ENCODE measurements at places on chromosomes 1 and 21. TPM values are rescaled to one million over a fixed set of nuclear protein-coding genes. Genes with fewer than 3 reads are reported as not detected.

DNA sequence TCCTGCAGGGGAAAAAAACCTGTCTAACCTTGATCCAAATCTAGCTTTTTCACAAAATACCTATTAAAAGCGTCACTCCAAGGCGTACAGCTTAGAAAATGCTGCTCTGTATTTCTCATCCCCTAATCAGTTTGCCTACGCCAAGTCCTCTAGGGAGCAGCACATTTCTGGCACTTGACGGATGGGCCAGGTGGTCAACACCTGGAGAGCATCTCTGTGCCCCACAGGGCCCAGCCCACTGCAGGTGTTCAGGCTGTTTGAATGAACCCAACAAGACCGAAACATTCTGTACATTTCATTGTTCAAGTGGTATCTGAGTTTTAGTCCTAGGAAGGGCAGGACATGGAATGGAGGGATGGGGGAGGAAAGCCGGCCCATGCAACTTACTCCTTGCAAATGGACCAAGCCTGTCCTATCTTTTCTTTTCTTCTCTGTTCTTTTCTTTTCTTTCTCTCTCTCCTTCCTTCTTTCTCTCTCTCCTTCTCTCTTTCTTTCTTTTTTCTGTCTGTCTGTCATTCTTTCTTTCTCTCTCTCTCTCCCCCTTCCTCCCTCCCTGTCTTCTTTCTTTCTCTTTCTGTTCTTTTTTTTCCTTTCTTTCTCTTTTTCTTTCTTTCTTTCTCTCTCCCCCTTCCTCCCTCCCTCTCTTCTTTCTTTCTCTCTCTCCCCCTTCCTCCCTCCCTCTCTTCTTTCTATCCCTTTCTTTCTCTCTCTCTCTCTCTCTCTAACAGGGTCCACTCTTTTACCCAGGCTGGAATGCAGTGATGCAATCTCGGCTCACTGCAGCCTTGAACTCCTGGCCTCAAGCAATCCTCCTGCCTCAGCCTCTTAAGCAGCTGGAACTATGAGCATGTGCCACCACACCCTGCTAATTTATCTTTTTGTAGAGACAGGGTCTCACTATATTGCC, 29.1 kb downstream of the IGFN1 start:
- H3K4me1 ChIP-seq: peaks cover 4% of the 10 kb centered on the region
- H3K27me3 ChIP-seq: no peaks in the 10 kb centered on the region
- no peak overlapping the region for H3K4me3 ChIP-seq
- no peak for DNase-seq

DNA sequence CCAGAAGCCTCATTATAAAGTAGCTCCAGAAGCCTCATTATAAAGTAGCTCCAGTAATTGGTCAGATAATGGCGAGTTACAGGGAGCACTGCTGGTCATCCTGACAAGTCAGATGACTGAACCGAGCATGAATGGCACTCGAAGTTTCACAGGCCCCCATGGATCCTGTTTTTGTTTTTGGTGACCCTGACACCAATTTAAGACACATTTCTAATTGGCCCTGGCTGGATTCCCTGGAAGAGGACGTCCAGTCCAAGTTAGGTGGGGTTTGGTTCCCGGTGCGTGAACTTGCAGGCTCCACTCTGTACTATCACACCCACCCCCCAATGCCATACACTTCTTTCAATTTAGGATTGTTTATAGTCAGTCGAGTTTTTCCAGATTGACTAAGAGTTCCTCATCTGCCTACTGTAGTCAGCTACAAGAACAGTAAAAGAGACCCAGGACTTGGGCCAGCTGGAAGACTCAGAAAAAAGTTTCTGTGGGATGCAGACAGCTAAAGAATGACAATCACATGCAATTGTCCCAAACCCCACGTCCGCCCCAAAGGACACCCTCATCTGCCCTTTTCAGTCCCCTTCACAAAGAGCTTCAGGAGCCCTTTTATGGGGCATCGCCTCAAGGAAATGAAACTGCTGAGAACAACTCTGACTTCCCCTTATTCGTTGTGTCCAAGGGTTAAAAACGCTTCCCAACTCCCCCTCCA, 2.7 kb downstream of the DHRS3 start:
- H3K27ac ChIP-seq: peak overlapping the region; percentile 96
- H3K27me3 ChIP-seq: no peaks in the 10 kb centered on the region
- peak overlapping the region; percentile 89 for H3K4me3 ChIP-seq
- no peak for DNase-seq
- H3K36me3 ChIP-seq: peaks cover 6% of the 10 kb centered on the region

PATJ gene
- total RNA-seq: 31.6 TPM

GRCh38 chr1:87592156-87592555, 263.5 kb downstream of the LMO4 start:
- H3K4me3 ChIP-seq: no peak overlapping the region
- no peak overlapping the region for H3K27ac ChIP-seq
- H3K27me3 ChIP-seq: no peaks in the 10 kb centered on the region
- DNase-seq: no peak
- H3K4me1 ChIP-seq: no peaks in the 10 kb centered on the region

DNA sequence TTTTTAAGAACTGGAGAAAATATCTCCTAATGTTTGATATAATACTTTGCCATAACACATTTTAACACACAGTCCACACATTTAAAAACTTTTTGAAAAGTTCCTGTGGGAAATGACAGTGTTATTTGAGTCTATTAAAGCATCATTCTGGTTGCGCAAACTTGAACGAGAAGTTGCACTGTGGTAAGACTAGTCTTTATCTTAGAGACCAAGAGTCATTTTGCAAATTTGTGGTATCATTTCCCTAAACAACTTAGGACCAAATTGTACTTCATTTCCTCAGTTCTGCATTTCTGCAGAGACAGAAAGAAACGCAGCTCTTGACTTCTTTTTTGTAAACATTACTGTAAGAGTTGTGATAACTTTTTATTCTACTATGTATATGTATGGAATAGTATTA, at the start of gene RGS18:
Gene RGS18, plus strand, starts transcription at position 282 of the 400 bp plus-strand sequence. CDS start 176 bp downstream, outside the sequence.
- H3K4me1 ChIP-seq: no peaks in the 10 kb centered on the region
- H3K36me3 ChIP-seq: no peaks in the 10 kb centered on the region
- H3K4me3 ChIP-seq: no peak within 1 kb of the TSS
- H3K27me3 ChIP-seq: no peaks in the 10 kb centered on the region

- no peak overlapping the region for H3K27ac ChIP-seq
- no peak for DNase-seq
- no peak overlapping the region for H3K4me3 ChIP-seq
- H3K27me3 ChIP-seq: no peaks in the 10 kb centered on the region
Measured at GRCh38 chr1:59635097-59635496, 179.7 kb upstream of the HOOK1 start.

GRCh38 chr1:56200442-56200841, 378.9 kb downstream of the PLPP3 start:
- no peak for DNase-seq
- H3K36me3 ChIP-seq: no peaks in the 10 kb centered on the region
- H3K27me3 ChIP-seq: no peaks in the 10 kb centered on the region
- H3K27ac ChIP-seq: no peak overlapping the region
- H3K4me3 ChIP-seq: no peak overlapping the region
- no peaks in the 10 kb centered on the region for H3K4me1 ChIP-seq

DNA sequence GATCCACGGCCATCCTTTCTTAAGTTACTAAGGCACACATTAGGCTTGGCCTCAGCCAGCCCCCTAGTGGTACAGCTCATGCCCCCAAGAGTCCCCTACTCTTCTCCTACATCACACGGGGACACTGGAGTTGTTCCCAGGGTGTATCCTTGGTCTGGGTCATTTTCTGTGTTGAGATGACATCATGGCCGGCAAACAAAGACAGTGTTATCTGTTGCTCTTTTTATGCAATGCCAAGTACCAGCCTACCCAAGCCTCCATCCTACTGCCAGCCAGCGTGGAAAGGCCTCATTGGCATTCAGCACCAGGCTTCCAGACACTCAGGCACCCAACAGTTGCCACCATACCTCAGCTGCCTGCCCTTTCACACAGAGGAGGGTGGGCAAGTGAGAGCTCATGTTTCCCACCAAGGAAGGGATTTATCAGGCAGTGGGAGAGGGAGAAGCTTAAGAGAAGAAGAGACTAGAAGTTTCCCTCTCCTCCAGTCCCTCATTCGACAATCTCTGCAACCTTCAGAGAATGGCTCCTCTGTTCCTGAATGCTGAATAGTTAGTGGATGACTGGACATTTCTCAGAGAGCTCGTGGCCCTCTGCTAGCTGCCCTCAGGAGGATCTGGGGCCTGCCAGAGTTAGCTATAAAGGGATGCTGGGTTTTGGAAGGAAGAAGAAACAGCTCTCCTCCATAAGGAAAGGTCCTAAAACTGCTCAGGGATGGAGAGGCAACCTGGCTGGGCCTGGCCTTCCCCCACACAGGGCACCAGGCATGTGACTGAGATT, 17.7 kb downstream of the CBR1 start:
- no peak overlapping the region for H3K27ac ChIP-seq
- H3K4me3 ChIP-seq: no peak overlapping the region
- DNase-seq: no peak
- H3K4me1 ChIP-seq: no peaks in the 10 kb centered on the region

GRCh38 chr1:95086949-95087533, 14.3 kb upstream of the ALG14 start:
- no peak overlapping the region for H3K4me3 ChIP-seq
- no peaks in the 10 kb centered on the region for H3K36me3 ChIP-seq
- H3K27me3 ChIP-seq: no peaks in the 10 kb centered on the region
- H3K4me1 ChIP-seq: peaks cover 34% of the 10 kb centered on the region
- peak overlapping the region; percentile 94 for H3K27ac ChIP-seq

LCE1D gene
- total RNA-seq: not detected

DNA sequence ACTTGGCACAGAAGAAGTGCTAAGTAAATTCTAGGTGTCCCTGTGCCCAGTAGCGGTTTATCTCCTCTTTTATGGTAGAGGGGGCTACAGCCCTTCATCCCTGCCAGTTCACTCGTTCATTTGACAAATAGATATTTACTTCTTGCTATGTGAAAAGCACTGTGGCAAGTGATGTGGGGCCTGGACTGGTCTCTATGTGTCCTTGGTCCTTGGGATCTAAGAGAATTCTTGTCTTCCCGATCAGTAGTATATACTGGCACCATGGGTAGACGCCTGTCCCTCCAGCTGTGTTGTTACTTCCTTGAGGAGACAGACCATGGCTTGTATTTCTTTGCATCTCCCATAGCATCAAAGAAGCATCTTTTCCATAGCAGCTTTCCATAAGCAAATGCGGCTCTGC, 29.7 kb downstream of the EIF2D start:
- no peak overlapping the region for H3K4me3 ChIP-seq
- no peaks in the 10 kb centered on the region for H3K36me3 ChIP-seq
- no peak overlapping the region for H3K27ac ChIP-seq
- H3K4me1 ChIP-seq: no peaks in the 10 kb centered on the region
- no peak for DNase-seq

GRCh38 chr1:86705665-86705985, 1.2 kb downstream of the SH3GLB1 start:
- H3K4me3 ChIP-seq: peak overlapping the region; percentile 82
- peak overlapping the region; percentile 95 for H3K27ac ChIP-seq
- no peaks in the 10 kb centered on the region for H3K27me3 ChIP-seq
- no peaks in the 10 kb centered on the region for H3K36me3 ChIP-seq
- DNase-seq: no peak
- peaks cover 10% of the 10 kb centered on the region for H3K4me1 ChIP-seq

AMY1A gene
- total RNA-seq: not detected

F5 gene
- 0.50 TPM for total RNA-seq

- H3K4me3 ChIP-seq: no peak overlapping the region
- H3K36me3 ChIP-seq: peaks cover 3% of the 10 kb centered on the region
- no peak for DNase-seq
- no peaks in the 10 kb centered on the region for H3K27me3 ChIP-seq
Measured at GRCh38 chr1:203867802-203868201, 6.4 kb downstream of the SNRPE start.

GRCh38 chr21:34690793-34691175, 22.0 kb downstream of the CLIC6 start:
- no peak overlapping the region for H3K4me3 ChIP-seq
- H3K4me1 ChIP-seq: 0 out of 2 replicates have a peak, but pooled peaks cover 7% of the 10 kb centered on the region
- H3K27me3 ChIP-seq: no peaks in the 10 kb centered on the region
- DNase-seq: no peak
- no peaks in the 10 kb centered on the region for H3K36me3 ChIP-seq

GRCh38 chr1:67735806-67736627, 51.0 kb downstream of the GADD45A start:
- no peak overlapping the region for H3K4me3 ChIP-seq
- H3K36me3 ChIP-seq: no peaks in the 10 kb centered on the region
- no peak for DNase-seq
- no peak overlapping the region for H3K27ac ChIP-seq
- H3K4me1 ChIP-seq: peaks cover 33% of the 10 kb centered on the region

PDIK1L gene
- total RNA-seq: 5.5 TPM

COL6A2 gene
- 11.1 TPM for total RNA-seq

DNA sequence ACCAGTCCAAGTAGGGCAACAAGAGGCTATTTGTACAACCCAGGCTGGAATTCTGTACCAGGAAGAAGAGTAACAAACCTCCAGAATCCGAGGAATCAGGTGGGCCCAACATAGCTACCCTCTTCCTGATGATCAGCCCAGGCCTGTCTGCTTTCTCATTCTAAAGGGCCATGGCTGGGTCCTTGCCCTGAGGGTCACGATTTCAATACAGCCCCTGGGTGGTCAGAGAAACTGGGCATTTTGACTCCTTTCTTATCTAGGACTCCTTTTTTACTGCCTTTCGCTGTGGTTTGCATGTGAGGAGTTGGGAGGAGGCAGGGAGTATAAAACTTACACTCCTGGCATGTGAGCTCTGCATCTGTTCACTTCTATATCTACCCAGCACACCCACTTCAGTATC, 164.9 kb upstream of the COA6 start:
- H3K27me3 ChIP-seq: no peaks in the 10 kb centered on the region
- no peaks in the 10 kb centered on the region for H3K36me3 ChIP-seq
- H3K4me3 ChIP-seq: no peak overlapping the region
- no peaks in the 10 kb centered on the region for H3K4me1 ChIP-seq
- no peak for DNase-seq

GJA5 gene
- 0.75 TPM for total RNA-seq

LMX1A gene
- not detected for total RNA-seq

GRCh38 chr1:104132382-104132973, 382.8 kb downstream of the AMY1C start:
- no peak overlapping the region for H3K27ac ChIP-seq
- H3K27me3 ChIP-seq: no peaks in the 10 kb centered on the region
- no peaks in the 10 kb centered on the region for H3K36me3 ChIP-seq
- no peak overlapping the region for H3K4me3 ChIP-seq
- no peaks in the 10 kb centered on the region for H3K4me1 ChIP-seq

- H3K27ac ChIP-seq: no peak overlapping the region
- no peaks in the 10 kb centered on the region for H3K4me1 ChIP-seq
- DNase-seq: no peak
- H3K36me3 ChIP-seq: no peaks in the 10 kb centered on the region
- H3K27me3 ChIP-seq: no peaks in the 10 kb centered on the region
Measured at GRCh38 chr1:66729119-66729518, 23.1 kb upstream of the DYNLT5 start.

GRCh38 chr1:162006081-162006480, 17.6 kb downstream of the OLFML2B start:
- no peaks in the 10 kb centered on the region for H3K4me1 ChIP-seq
- DNase-seq: no peak
- no peak overlapping the region for H3K4me3 ChIP-seq
- no peak overlapping the region for H3K27ac ChIP-seq

Data from Caco-2 (cell line).